RPMI7951 (cell line): ENCODE measurements at places on chromosomes 4 and X. TPM values are rescaled to one million over a fixed set of nuclear protein-coding genes. Genes with fewer than 3 reads are reported as not detected.

DNA sequence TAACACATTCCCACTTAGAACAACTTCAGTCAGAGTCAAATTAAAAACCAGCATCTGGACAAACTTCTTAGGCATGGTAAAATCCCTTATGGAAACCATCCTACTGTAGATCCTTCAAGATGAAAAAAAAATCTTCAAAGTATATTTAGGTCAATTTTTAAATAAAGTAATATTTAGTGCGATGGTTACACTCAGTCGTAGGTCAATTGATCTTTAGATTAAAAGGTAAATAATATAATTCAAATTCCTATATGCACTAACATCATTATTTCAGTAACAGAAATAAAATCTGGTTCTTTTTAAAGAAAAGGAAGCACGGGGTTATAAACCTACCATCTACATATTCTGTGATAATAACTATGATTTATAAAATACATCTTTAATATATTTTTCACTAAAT, at the start of gene UGT2A2:
UGT2A2 (minus strand) TSS at position 101 of the 400 bp plus-strand sequence; CDS start at position 99, 2 bp downstream.
- DNase-seq: no peak

- DNase-seq: no peak
Observed at GRCh38 chrX:153573984-153574383, 25.0 kb downstream of the CCNQ start.

GRCh38 chr4:143294310-143294709, 42.4 kb upstream of the GAB1 start:
- peak; percentile 21 for DNase-seq

GRCh38 chr4:187840814-187841213, 154.8 kb upstream of the ZFP42 start:
- DNase-seq: peak; percentile 6

DNA sequence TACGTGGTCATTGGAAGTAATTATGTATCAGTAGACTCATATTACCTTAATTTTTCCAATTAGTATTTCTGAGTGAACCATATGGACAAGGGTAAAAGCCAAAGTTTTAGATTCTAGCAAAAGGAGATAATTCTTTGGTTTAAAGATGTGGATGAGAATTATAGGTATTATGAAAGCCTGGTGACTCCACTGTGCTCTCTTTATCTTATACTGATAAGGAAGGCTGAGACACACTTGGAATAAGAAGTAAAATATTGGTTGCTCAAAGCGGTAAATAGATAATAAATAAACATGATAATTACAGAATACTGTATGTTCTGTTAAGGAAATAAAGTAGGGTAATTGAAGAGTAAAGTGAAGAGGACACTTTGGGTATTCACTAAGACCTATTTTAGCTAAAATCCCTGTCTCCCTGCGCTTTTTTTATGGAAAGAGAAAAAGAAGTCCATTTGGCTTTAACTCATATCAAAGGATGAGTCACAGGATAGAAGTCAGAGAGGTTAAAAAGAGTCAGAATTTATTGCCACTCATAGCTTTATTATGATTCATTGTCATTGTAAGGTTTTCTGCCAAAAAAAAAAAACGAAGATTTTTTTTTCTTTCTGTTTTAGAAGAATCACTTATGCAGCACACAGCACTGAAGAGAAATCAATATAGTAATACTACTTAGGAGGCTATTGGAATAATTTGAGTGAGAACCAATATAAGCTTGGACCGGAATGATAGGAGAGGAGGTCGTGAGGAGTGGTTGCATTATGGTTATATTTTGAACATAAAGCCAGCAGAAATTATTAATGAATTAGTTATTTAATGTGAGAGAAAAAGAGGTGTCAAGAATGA, 2463.1 kb downstream of the ARAP2 start:
- DNase-seq: peak; percentile 79

Gene PAGE4
- not detected in 2 replicates for total RNA-seq

Gene ZNF157
- total RNA-seq: 0.48 and 0.59 TPM in 2 replicates

Gene KCNIP4
- not detected in 2 replicates for total RNA-seq

Gene AR
- total RNA-seq: 12.5 and 13.0 TPM in 2 replicates

Gene NDNF
- total RNA-seq: not detected in 2 replicates
